Heart left ventricle (tissue), 16 donors: ENCODE measurements at places on chromosomes 16 and 17. TPM values are rescaled to one million over a fixed set of nuclear protein-coding genes. Genes with fewer than 3 reads are reported as not detected.

DNA sequence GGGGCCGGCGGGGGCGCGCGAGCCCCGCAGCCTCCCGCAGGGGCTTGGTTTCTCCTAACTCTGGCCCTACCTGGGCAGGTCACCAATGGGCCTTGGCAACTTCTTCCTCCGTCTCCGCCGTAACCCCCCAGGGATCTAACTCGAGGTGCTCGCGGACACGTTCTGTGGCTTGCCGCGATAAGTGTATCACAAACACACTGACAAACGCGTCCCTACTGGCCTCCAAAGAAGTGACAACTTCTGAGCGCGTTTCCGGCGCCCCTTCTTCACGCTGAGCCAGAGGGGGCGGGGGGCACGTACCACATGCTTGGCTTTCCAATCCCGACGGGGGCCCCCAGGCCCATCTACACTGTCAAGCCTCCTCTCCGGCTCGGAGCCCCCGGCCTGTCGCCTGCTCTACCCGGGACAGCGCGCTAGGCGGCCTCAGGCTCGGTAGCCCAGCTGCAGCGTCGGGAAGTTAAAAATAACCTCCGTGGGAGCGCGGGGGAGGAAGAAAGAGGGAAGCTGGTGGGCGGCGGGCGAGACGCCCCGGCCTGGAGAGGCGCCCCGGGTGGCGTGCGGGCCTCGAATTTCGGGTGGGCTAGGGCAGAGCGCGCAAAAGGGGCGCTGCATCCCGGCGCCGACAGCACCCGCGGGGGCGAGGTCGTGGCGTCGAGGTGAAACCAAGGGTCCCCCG, 725 bp upstream of the SPHK1 start:
- no peaks in the 10 kb centered on the region for H3K27me3 ChIP-seq
- peak overlapping the region; percentile 81 for H3K27ac ChIP-seq
- peak; percentile 71 for DNase-seq
- H3K36me3 ChIP-seq = no peaks in the 10 kb centered on the region
- H3K4me3 ChIP-seq = peak overlapping the region; percentile 63

The OTOA gene
- 0.16 TPM for total RNA-seq

GRCh38 chr17:2905269-2905668, 109.0 kb downstream of the RAP1GAP2 start:
- no peak overlapping the region for H3K4me3 ChIP-seq
- DNase-seq = peak; percentile 68
- H3K27me3 ChIP-seq = no peaks in the 10 kb centered on the region
- H3K4me1 ChIP-seq = peaks cover 39% of the 10 kb centered on the region
- H3K36me3 ChIP-seq = no peaks in the 10 kb centered on the region
- H3K27ac ChIP-seq = peak overlapping the region; percentile 61

GRCh38 chr16:49562228-49562627, 188.6 kb downstream of the C16orf78 start:
- H3K4me3 ChIP-seq = no peak overlapping the region
- H3K27ac ChIP-seq = no peak overlapping the region
- no peaks in the 10 kb centered on the region for H3K36me3 ChIP-seq
- no peaks in the 10 kb centered on the region for H3K4me1 ChIP-seq
- no peak for DNase-seq
- no peaks in the 10 kb centered on the region for H3K27me3 ChIP-seq

DNA sequence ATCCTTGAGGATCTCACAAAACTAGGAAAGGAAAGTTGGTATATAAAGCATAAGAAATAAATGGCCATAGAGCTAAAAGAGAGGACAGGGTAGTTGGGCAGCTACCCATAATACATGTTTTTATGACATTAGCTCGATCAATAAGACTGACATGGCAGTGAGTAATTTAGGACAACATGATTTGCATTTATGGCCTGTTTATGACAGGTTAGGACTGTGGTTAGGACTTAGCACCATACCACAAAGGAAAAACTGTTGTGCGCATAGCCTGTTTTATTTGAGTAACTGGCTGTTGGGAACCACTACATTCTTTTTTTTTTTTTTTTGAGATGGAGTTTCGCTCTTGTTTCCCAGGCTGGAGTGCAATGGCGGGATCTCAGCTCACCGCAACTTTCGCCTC, 18.0 kb upstream of the TRIM37 start:
- H3K27ac ChIP-seq = no peak overlapping the region
- peaks cover 13% of the 10 kb centered on the region for H3K36me3 ChIP-seq
- no peaks in the 10 kb centered on the region for H3K27me3 ChIP-seq
- DNase-seq = no peak
- H3K4me3 ChIP-seq = no peak overlapping the region
